Astrocyte (in vitro differentiated cells and primary cell): ENCODE measurements at places on chromosomes 11 and 22. TPM values are rescaled to one million over a fixed set of nuclear protein-coding genes. Genes with fewer than 3 reads are reported as not detected.

Gene RIBC2
- not detected in 2 replicates for total RNA-seq

Gene FGF19
- total RNA-seq, result not detected in 2 replicates

Gene PRMT3
- 10.5 and 12.0 TPM in 2 replicates for total RNA-seq

GRCh38 chr11:12289667-12290476 lies 87.5 kb upstream of the PARVA start:
- DNase-seq, result no peak

- peak; percentile 56 for DNase-seq
Measured at GRCh38 chr11:118175031-118175992, 1.1 kb downstream of the SCN2B start.

- no peak for DNase-seq
Measured at GRCh38 chr11:57403802-57404147, 13.3 kb upstream of the PRG2 start.
